NCI-H2029 (cell line): ENCODE measurements at places on chromosomes 1 and 21.

DNA sequence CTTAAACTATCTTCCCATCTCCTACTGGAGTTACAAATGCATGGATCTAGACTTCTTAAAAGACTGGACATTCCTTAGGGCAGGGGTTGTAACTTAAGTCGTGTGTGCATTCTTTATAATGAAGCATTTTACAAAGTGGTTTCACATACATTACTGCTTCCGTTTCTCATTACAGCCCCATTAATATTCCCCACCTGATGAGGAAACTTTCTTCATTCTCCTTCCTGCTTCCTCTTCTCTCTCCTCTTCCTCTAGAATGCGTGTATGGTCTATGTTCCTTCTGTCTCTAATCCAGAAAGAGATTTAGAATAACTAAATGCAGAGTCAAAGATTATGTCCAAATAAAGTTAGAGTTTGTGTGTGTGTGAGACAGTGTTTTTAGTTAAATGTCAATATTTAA is 1.8 kb upstream of the CAP1 start:
- no peak for DNase-seq

DNA sequence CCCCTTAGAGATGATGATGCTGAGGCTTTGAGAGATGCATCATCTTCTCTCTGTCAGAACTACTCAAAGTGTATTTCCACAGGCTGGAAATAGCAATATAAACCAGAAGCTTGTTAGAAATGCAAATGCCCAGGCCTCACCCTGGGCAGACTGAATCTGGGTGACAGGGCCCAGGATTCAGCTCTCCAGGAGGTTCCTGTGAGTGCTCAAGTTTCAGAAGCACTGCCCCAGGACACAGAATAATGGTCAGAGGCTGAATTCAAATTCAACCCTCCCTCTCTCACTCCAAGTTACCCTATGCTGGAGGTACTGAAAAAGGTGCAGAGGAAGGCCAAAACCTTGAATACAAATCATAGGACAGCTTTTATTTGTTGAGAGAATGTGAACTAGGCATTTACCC is 98.5 kb upstream of the NGF start:
- DNase-seq, result no peak

GRCh38 chr1:46070164-46070814 is 62.1 kb downstream of the PIK3R3 start:
- no peak for DNase-seq

DNA sequence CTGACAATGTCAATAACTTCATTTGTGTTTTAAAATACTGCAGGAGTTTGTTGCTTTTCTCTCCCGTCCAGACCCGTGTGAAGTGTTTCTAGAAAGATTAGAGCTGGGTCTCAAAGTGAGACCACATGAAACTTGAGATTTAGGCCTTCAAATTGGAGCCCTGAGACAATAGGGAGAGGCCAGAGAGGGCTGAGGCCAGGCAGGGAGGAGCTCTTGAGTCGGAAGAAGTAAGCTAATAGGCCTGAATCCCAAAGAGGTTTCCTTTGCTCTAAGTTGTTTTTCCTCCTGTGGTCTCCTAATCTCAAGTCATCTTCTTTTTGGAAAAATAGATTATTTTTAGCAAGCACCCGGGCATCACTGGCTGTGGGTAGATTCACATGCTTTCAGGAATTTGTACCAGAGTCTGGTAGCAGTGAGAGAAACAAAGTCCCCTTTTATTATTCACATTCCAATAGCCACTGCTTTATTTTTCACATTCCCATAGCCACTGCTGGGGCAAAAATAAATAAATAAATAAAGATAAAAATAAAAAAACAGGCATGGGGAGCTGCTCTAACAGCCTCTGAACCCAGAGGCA is 25.6 kb downstream of the CD244 start:
- DNase-seq, result no peak

- DNase-seq, result peak; percentile 69
Measured at GRCh38 chr21:36927719-36928117, 38.8 kb downstream of the HLCS start.

GRCh38 chr1:18794561-18794960 is 64.9 kb downstream of the TAS1R2 start:
- no peak for DNase-seq

DNA sequence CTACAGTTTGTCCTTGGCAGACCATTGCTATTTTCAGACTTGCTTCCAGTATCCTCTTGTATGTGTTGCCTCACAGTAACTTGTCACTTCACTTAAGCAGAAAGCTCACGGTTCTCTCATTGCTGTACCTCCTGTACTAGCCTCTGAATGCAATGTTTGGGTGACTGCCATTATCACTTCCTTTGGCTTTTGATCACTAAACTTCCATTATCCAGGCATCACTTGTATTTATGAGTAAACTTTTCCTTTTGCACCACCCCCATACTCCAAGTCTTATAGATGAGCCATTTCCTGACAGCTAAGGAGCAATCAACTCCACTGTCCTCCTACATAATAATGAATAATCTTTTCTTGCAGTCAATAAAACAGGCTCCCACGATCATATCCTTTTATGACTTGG is 255.3 kb downstream of the PDE4B start:
- DNase-seq, result no peak

GRCh38 chr21:25952306-25952705 is 217.5 kb downstream of the GABPA start:
- DNase-seq, result no peak

DNA sequence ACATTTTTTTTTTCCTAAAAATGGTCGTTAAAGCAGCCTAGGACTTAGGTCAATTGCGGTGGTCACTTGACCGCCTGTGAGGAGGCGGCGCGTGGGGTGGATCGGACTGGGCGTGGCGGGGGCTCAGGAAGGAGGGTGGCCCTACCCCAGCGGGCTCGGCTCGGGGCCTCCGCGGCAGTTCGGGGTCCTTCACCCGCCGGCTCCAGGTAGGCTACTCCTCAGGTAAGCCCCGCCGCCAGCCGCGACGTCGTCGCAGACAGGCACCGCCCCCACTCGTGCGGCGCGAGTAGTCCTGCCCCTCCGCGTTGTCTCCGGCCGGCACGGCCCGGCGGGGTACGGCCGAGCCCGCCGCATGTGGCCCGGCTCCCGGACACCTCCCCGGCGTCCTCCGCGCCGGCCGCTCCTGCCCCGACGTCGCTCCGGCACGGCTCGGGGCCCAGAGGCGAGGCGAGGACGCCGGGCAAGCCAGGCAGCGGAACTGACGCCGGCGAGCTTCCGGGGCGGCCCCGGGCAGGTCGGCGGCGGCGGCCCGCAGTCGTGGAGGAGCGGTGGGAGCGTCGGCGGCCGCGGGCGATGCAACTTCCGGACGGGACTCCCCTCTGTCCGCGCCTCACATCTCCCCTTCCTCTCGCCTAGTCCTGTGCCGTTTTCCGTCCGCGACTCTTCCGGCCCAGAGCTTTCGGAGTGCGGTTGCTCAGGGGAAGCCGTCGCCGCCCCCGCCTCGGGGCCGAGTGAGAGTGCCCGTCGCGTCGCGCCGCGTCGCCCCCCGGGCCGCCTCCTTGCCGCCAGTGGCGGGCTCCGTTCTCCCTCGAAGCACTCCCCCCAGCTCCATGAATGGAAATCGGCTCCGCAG is at the start of gene AGO3:
Gene AGO3, plus strand, starts transcription at position 513 of the 853 bp plus-strand sequence. Its CDS starts 322 bp downstream, at position 835.
- DNase-seq, result peak; percentile 80

DNA sequence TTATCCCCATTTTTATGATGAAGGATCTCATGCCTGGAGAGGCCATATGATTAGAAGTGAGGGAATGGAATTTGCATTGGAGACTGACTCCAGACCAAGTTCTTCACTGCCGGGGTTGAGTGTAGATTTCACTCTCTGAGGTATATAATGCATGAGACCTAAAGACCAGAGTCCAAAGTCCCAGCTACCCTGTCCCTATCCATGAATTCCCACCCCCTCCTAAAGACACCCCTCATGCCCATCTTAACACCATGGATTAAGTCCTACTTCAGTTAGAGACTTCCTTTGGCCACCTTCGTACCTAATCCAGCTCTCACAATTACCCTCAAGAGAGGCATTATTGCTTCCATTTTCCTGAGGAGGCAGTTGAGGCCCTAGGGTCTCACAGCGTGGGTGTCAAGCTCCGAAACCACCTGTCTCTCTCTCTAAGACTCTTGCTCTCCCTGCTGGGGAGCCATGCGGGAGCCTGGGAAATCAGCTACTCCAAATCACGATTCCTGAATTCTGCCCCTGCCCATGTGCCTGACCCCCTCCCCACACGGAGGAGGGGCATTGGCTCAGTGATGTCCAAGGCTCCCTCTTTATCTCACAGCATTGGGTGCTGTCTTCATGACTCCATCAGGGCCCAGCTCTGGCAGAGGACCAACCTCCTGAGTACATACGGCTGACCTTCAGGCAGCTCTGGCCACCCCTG is 11.7 kb upstream of the FOXO6 start:
- no peak for DNase-seq

GRCh38 chr1:24745711-24746413 is 615 bp downstream of the CLIC4 start:
- no peak for DNase-seq

DNA sequence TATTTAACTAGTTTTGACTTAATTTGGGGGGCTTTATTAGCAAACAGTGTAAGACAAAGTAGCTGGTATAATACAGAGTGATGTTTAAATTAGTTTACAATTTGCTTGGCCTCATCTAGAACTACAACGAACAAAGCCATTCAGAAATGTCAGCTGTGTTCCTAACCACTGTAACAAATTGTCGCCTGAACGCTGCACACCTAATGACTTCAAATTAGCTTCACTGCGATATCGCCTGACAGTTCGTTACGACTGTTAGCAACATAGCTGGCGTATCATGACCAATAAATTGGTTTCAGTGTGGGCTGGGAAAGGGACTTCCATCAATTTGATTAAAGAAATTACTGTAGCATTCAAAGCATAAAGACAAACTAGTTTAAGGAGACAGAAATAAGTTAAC is 139.8 kb upstream of the USH2A start:
- no peak for DNase-seq

DNA sequence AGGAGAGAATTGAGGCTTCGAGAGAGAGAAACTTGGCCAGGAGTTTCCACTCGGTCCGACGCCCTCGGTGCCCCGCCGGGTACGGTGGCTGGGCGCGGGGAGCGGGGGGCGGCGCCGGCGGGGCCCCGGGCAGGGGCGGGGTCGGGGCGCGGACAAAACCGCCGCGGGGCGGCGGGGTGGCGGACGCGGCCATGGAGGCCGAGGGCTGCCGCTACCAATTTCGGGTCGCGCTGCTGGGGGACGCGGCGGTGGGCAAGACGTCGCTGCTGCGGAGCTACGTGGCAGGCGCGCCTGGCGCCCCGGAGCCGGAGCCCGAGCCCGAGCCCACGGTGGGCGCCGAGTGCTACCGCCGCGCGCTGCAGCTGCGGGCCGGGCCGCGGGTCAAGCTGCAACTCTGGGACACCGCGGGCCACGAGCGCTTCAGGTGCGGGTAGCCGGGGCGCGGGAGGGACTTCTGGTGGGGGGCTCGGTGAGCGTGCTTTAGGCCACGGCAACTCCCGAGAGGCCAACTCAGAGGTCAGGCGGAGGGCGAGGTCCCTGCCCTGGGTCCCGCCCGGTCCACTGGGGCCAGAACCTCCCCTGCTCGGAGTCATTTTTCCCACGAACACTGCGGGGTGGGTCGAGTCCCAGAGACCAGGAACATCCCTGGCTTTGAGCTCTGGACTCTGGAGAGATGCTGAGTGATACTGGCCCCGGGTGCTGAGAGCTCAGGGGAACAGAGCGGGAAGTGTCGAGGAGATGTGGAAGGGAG is 431 bp downstream of the RAB42 start:
- no peak for DNase-seq

GRCh38 chr1:35935442-35936388 is 4.8 kb downstream of the AGO3 start:
- no peak for DNase-seq

DNA sequence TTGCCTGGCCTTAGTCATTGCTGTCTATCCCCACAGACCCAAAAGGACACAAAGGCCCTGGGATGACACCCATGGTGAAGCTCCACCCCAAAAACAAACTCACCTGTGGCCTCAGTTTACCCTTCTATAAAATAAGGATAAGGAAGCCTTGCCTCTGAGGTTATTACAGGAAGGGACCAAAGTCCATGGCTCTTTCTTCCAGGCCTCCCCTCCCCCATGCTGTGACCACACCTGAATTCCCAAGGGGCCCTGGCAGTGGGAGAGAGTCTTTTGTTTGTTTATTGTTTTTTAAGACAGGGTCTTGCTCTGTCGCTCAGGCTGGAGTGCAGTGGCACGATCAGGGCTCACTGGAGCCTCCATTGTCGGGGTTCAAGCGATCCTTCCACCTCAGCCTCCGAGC is 10.5 kb upstream of the TNFRSF25 start:
- DNase-seq, result no peak

- DNase-seq, result no peak
Measured at GRCh38 chr1:115796897-115797296, 28.4 kb upstream of the CASQ2 start.

DNA sequence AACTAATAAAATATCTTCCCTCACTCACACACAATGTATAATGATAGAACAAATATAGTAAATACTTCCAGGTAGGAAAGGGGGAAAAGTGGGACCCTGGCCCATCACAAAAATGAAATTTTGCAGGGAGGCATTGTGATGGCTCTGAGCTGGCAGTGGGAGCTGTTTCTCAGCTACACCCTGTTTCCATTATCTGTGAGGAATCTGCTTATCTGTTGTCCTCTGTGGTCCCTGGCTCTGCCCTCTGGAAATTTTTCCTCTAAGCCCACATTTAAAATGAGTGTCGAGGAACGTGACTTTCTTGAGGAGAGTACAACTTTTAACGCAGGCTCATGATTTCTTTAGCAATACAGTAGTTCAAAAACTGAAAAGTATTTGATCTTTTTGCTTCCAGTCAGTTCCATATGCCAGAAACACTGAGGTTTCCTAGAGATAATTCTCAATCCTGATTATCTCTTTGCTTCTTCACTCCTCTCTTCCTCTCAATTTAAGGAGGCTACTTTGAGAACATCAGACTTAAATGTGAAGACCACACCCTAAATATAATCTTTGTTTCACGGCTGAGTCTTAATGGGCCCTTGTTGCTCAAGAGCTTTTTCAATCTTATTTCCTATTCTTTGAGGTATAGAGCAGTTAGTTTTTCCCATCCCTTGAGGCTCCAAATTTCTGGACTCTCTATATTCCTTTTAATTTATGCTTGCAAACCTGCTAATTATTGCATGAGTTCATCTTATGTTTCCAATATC is 5.0 kb upstream of the EEIG2 start:
- DNase-seq, result no peak

DNA sequence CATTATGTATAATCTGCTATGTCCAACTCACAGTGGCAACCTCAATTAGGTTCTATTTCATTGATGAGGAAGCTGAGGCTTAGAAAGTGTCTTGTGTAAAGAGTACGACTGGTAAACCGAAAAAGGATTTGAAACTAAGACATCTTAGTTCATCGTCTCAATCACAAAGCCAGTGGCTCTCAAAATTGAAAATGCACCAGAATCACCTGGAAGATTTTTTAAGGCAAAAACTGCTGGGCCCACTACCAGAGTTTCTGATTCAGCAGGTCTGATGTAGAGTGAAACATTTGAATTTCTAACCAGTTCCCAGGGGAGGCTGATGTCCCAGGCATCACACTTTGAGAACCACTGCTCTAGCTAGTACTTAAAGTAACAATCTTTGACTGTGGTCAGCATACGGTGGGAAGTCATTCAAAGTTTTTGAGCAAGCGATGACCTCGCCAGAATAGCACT is 5.2 kb upstream of the LRRC53 start:
- no peak for DNase-seq

- DNase-seq, result no peak
Measured at GRCh38 chr1:11138952-11139351, 39.3 kb upstream of the EXOSC10 start.
